Fibroblast of lung (primary cell): ENCODE measurements at places on chromosomes 11 and 22. TPM values are rescaled to one million over a fixed set of nuclear protein-coding genes. Genes with fewer than 3 reads are reported as not detected.

PAMR1 gene
- 159 and 189 TPM in 2 replicates for total RNA-seq

GGTLC2 gene
- total RNA-seq, result not detected in 2 replicates

OR8G1 gene
- total RNA-seq, result not detected in 2 replicates

NCF4 gene
- total RNA-seq, result not detected in 2 replicates

LARGE1 gene
- 15.2 and 19.2 TPM in 2 replicates for total RNA-seq

F2 gene
- total RNA-seq, result not detected in 2 replicates
